ENCODE measurements at places on chromosomes 2 and 18. TPM values are rescaled to one million over a fixed set of nuclear protein-coding genes. Genes with fewer than 3 reads are reported as not detected.

DNA sequence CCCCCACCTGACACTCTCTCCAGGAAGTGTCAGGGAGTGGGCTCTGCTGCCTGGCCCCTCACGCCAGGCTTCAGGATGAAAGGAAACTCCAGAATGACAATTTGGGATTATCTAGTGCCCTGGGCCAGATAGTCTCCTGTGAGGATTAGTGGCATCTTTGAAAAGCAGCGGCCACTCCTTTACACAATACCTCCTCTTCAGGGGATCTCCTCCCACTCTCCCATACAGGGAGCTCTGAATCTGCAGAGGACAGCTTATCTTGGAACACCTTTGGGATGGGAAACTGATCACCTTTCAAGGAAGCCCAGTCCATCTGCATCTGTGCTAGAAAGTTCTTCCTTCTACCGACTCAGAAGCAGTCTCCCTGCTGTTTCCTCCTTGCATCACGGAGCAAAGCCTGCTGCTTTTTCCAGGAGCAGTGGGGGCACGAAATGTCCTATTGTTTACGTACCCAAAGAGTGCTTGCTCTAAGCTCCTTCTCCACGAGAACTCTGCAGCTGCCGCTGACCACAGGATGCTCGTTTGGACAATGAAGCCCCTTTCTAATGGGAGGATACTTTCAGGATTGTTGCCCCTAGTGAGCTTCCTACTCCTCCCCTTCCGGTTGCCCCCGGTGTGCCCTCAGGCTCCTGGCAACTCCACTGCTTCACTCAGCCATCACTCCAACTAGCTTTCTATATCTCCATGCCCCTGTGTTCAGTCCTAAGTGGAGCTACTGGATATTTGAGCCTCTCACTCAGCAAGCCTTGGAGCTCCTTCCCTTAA, 31.5 kb downstream of the SIX3 start:
- no peak for DNase-seq

DNA sequence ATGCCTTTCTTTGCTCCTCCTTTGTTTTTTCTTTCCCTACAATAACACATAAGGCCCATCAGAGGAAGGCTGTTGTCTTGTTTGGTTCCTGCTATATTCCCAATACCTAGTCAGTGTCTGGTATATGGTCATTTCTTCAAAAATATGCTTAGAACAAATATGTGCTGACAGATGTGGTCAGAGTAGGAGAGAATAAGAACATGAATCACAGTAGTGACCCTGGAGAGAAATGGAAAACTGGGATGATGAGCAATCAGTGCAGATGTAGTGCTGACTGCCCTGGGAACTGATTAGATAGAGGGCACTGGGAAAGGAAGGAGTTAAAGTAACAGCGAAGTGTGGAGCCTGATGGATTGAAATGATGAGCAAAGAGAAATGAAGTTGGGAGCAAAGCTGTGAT, 189.4 kb upstream of the LHCGR start:
- DNase-seq, result no peak

- no peak for DNase-seq
Observed at GRCh38 chr2:217186668-217187159, 326.9 kb upstream of the TNP1 start.

DNA sequence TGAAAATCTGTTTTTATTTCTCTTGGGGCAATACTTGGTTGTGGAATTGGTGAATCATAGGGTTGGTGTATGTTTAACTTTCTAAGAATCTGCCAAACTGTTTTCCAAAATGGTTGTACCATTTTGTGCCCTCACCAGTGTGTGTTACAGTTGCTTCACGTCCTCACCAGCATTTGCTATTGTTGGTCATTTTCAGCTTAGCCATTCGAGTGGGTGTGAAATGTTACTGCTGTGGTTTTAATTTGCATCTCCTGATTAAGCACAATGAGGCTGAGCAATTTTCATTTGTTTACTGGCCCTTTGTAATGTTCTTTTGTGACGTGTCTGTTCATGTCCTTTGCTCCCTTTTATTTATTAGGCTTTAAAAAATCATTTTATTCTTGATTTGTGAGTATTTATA, 49.7 kb downstream of the FOSL2 start:
- DNase-seq, result no peak

GRCh38 chr2:204505946-204506345, 39.3 kb upstream of the PARD3B start:
- no peak for DNase-seq

DNA sequence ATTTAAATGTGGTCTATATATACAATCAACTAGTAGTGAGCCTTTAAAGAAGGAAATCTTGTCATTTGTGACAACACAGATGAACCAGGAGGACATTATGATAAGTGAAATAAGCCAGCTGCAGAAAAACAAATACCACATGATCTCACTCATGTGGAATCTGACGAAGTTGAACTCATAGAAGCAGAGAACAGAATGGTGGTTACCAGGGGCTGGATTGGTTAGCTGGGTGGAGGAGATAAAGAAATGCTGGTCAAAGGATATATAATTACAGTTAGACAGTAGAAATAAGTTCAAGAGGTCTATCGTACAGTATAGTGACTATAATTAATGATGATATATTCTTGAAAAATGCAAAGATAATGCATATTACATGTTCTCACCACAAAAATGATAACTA, 267.9 kb downstream of the FBXO15 start:
- no peak for DNase-seq

DNA sequence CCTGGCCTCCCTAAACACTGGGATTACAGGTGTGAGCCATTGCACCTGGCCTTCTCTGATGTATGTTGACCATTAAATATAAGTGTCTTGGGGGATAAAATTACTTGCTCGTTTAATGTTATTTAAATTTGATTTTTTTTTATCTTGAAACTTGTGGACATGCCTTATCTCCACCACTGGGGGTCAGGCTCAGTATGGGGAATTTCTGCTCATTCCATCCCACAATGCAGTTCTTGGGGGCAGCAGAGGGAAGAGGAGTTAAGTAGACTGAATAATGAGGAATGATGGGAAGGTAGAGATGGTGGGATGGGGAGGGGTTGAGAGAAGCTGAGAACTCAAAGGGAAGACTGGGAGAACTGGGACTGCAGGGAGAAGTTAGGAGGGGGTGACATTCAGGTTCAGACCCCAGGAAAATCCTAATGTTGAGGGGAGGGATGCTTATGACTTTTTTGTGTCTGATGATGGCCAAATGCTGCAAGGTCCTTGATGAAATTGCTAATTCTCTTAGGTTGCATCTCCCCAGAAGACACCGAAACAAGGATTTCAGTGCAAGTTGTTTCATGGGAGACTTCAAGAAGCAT, 174.2 kb downstream of the MIB1 start:
- DNase-seq, result no peak

DNA sequence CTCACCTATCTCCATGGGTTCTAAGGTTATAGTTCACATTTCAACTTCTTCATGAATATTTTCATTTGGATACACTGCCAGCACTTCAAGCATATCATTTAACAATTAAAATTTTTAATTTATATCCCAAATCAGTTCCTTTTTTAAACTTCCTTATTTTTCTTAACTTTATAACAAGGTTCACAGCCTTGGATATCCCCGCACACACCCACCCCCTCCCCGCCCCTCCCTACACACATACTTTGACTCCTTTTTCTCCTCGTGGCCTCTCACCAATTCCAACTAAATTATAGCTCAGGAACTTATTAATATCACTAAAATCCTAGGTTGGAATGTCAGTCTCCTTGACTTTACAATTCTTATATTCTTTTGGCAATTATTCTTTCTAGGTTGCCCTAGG, 163.6 kb upstream of the SETBP1 start:
- no peak for DNase-seq

GRCh38 chr2:10811517-10811916, 1.1 kb downstream of the PDIA6 start:
- no peak for DNase-seq

- no peak for DNase-seq
Observed at GRCh38 chr2:39703181-39703872, 37.6 kb downstream of the TMEM178A start.

- DNase-seq, result no peak
Observed at GRCh38 chr2:80048296-80048695, 256.3 kb downstream of the LRRTM1 start.

GRCh38 chr18:37304012-37304680, 261.5 kb downstream of the CELF4 start:
- no peak for DNase-seq

GRCh38 chr18:72727776-72728175, 140.0 kb downstream of the NETO1 start:
- DNase-seq, result no peak

DNA sequence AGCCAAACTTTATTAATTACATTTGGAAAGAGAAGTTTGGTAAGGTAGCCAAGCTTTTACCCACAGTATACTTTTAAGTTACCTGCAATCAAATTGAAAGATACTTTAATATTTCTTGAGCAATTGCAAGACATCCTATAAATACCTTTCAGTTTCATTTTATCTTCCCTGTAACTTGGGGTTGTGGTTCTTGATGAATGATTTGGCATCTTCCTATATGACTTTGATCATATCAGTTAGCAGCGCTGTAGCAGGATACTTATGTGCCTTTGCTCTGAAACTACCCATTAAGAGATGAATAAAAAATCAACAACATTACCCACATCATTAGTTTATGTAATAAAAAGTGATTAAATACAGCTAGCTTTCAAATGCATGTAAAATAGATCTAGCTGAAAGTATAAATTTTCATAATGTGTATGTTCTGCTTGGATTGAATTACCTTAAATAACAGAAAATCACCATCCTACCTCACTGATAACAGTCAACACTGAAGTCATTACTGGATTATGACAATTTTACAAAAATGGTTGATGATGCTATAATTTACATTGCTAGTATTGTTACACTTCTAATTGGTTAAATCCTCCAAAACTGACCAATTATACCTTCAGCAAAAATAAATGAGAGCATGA, 50.4 kb downstream of the MMADHC start:
- DNase-seq, result no peak

- no peak for DNase-seq
Observed at GRCh38 chr2:147040298-147041120, 804.3 kb upstream of the ACVR2A start.

DNA sequence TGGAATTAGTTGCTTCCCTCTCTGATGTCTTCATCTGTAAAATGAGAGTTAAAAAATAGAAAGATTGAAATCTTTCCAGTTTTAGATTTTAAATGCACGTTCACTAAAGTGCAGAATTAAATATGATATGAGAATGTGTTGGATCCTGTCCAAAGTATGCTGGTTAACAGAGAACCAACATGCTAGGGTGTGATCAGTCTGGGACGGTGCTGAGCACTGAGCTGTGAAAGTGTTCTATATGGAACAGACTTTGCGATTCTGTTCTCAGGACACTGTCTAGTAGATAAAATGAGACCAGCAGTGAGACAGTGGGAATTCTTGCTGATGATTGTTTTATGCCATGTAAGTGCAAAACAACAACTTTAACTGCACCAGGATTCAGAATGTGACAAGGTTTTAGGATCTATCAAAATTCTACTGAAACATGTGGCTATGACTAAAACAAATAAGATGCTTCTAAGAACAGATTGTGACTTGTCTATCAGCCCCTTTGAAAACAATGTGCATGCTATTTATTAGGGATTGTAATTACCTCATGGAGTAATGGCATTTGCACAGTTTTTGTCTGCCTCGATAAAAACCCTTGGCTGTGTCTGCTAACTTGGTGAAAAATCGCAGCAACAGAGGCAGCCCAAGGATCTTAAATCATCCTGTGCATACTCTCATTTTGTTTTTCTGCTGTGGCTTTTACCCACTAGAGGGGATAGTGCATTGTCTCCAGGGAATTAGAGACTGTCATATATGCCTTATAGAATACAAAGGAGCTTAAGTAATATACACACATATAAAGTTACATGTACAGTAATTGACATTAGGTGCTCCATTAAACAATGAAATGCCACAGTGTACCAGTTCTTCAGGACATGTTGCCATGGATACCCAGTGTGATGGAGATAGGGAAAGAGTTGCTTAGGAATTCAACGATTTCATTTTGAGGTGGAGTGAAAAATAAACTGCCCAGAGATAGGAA, 55.1 kb downstream of the MAP3K20 start:
- DNase-seq, result no peak

GRCh38 chr2:212109217-212109616, 429.4 kb downstream of the ERBB4 start:
- DNase-seq, result no peak

GRCh38 chr2:70930371-70931329, 5.0 kb upstream of the ATP6V1B1 start:
- DNase-seq, result no peak

DNA sequence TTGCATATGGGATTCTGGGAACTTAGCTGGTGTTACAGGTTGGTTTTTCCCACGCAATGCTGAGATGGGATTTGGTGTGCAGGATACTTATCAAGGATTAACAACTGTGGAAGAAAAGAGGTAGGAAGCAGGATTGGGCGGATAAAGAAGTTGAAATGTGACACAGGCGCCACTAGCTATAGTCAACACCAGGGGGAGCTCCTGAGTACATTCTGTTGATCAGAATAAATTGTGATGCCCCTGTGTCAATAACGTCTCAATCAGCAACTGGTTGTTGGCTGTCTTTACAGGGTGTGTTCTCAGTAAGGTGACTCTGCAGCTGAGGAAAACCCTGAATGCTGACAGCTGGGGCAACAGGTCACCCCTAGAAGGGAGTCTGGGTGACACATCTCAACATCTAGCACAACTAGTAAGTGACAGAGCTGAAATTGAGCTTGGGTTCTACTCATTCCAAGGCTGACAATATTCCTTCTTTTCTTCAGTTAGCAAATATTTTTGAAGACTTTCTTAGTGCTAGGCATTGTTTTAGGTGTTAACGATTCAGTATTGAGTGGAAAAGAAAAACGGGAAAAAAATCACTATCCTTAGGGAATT, 143.0 kb downstream of the ARL6IP6 start:
- no peak for DNase-seq

DNA sequence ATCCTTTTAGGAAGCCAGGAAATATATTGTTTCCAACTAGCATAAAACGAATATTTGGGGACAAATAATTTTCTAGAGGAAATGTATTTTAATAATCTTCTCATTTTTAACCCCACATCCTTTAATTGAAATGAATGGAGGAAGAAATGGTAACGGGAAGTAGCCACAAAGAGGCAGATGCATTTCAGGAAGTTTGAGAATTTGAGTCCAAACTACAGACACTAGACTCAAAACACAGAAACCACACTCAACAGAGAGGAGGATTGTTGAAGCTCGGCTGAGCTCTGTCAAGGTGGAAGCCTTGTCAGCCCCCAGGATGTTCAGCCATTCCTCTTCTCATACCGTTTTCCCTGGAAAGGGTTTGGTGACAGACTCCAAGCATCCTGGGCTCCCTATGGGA, 288.5 kb downstream of the NAPG start:
- DNase-seq, result no peak

- DNase-seq, result no peak
Observed at GRCh38 chr2:180385601-180386201, 378.6 kb upstream of the CWC22 start.

DNA sequence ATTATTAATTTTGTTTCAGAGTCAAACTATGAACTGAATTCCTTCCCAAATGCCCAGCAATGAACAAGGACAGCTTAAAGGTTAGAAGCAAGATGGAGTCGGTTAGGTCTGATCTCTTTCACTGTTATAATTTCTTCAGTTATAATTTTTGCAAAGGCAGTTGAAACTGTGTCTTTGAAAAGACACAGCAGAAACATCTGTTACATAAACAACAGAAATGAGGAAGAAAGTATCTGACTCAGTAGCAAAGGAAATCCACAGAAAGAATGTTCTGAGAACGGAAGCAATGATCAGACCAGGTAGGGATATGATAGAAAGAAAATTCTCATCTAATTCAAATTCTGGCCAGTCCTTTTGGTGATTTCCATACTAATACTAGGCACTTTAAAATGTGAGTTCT, 5.2 kb upstream of the RMC1 start:
- DNase-seq, result no peak

Gene ZNF638
- total RNA-seq, result 56.0 TPM

Gene ACOXL
- not detected for total RNA-seq

Gene WNT10A
- total RNA-seq, result not detected

Gene ALKAL2
- total RNA-seq, result 26.7 TPM

Gene PJVK
- not detected for total RNA-seq

Gene CELF4
- total RNA-seq, result not detected

Gene PIK3C3
- total RNA-seq, result 24.1 TPM
